SK-N-SH (cell line): ENCODE measurements at places on chromosomes 5 and 9. TPM values are rescaled to one million over a fixed set of nuclear protein-coding genes. Genes with fewer than 3 reads are reported as not detected.

ARL14EPL gene
- polyA plus RNA-seq: not detected in 2 replicates

DNA sequence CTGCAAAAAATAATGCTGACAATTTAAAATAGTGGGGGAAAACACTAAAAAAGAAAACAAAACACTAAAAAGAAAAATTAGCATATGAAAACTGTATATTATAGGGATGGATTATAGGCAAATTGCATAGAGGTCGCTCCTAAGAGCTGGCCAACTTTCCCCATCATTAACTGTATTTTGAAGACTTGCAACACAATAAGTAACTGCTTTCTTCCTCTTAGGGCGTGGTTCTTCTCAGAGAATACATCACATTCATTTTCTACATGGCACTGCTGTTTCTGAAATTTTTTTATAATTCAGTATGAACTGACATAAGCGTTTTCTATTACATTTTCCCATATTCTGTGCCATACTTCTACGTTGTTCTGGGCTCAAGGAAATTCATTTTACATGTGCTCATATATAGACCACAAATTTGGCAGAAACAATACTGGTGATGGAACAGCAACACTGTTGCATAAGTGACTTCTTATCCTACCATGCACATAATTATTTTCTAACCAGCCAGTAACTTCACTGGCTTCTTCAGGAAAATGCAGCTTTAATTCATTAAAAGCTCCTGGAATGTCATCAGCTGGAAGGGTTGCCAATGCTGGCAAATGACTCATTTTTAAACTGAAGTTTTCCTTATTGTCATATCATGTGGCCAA, 171.2 kb upstream of the DMAC1 start:
- DNase-seq: no peak

DNA sequence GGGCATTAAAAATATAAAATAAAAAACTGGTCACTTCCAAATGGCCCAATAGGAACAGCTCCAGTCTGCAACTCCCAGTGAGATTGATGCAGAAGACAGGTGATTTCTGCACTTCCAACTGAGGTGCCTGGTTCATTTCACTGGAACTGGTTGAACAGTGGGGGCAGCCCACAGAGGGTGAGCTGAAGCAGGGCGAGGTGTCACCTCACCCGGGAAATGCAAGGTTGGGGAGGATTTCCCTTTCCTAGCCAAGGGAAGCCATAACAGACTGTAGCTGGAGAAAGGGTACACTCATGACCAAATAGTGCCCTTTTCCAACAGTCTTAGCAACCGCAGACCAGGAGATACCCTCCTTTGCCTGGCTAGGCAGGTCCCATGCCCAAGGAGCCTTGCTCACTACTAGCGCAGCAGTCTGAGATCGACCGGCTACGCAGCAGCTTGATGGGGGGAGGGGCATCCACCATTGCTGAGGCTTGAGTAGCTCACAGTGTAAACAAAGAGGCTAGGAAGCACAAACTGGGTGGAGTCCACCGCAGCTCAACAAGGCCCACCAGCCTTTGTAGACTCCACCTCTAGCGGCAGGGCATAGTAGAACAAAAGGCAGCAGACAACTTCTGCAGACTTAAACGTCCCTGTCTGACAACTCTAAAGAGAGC, 12.7 kb downstream of the RLN1 start:
- no peak for DNase-seq

DNA sequence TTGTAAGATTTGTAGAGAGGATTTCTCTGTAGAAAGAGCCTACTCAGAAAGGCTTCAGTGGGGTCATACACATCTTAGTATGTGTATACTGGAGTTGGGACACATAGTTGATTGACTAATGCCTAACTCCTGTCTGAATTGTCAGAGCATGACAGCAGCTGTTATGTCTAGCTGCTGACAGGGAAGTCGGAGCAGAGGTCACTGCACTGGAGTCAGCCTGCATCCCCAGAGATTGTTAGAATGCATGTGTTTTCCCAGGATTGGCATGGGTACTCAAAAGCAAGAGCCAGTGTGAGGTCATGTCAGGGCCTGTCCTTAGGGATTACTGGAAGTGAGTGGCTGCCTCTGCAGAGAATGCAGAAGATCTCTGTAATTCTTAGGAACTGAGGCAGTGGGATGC, 82.7 kb downstream of the ITGA1 start:
- DNase-seq: no peak

TMEM171 gene
- 7.6 and 8.9 TPM in 2 replicates for polyA plus RNA-seq

GMCL2 gene
- polyA plus RNA-seq: not detected in 2 replicates

- no peak for DNase-seq
These were observed 11.8 kb downstream of the HNRNPAB start for GRCh38 chr5:178216088-178216534.

- DNase-seq: no peak
These were observed 59.7 kb downstream of the DOCK8 start for GRCh38 chr9:274406-274805.

GRCh38 chr9:137673886-137674285, 55.1 kb downstream of the EHMT1 start:
- DNase-seq: peak; percentile 60

- peak; percentile 63 for DNase-seq
These were observed 5.5 kb upstream of the N4BP3 start for GRCh38 chr5:178107756-178108310.

- DNase-seq: no peak
These were observed 352.7 kb downstream of the SPOCK1 start for GRCh38 chr5:137146402-137146890.

GRCh38 chr5:116861666-116862065, 287.0 kb upstream of the SEMA6A start:
- DNase-seq: no peak

GRCh38 chr5:73796164-73797131, 170.5 kb downstream of the ARHGEF28 start:
- DNase-seq: no peak

DNA sequence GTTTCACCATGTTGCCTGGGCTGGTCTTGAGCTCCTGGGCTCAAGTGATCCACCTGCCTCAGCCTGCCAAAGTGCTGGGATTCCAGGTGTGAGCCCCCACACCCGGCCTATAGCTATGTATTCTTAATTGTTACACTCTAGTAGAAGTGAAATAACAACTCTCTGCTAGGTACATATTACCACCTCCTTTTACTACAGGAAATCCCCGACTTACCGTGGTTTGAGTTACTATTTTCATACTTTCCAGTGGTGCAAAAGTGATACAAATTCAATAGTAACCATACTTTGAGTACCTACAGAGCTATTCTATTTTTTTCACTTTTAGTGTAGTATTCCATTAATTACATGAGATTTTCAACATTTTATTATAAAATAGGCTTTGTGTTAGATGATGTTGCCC, 719 bp downstream of the ARL14EPL start:
- DNase-seq: no peak

DNA sequence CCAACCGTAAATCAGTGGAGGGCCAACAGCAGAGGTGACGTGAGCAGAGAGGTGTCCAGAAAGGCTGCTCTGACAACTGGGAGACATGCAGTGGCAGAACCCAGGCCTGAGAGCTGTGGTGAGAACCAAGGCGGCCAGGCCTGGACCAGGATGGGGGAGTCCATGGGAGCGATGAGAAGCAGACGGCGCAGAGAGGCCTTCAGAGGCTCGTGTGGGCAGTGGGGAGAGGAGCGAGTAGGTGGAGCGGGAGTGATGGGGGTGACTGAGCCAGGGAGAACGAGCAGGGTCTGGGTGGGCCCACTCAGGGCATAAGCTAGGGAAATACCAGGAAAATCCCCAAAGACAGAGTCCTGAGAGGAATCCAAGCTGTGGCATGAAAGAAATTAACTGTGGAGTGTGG, 7.9 kb upstream of the IL3 start:
- no peak for DNase-seq

GRCh38 chr5:16625096-16625495, 8.3 kb upstream of the RETREG1 start:
- no peak for DNase-seq

- no peak for DNase-seq
These were observed 505.9 kb upstream of the MEF2C start for GRCh38 chr5:89388872-89389271.

DNA sequence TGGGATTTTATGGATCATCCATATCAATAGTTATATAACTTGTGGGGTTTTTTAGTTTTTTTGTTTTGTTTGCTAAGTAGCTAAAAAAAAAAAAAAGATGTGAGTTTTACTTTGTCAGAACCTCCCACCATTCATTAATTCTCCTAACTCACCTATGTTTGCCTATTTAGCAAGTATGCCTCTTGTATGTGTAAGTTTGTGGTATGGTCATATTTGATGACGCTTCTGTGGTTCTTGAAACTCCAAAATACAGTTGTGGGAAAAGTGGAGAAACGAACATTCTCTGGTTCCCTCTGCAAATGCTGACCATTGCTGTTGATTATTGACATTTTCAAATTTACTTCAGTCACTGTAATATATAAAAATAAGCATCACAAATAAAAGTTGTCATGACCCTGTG, 75.7 kb downstream of the PBX3 start:
- no peak for DNase-seq

- DNase-seq: no peak
These were observed 8.4 kb downstream of the PTGES2 start for GRCh38 chr9:128118971-128119665.

DNA sequence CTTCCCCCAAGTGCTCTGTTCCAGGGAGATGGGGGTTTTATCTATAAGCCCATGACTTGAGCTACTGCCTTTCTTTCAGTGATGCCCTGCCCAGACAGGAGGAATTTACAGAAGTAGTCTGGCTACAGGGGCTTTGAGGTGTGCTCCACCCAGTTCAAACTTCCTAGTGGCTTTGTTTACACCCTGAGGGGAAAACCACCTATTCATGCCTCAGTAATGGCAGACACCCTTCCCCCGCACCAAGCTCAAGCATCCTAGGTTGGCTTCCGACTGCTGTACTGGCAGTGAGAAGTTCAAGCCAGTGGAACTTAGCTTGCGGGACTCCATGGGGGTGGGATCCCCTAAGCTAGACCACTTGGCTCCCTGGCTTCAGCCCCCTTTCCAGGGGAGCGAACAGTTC, 154.6 kb downstream of the IZUMO3 start:
- no peak for DNase-seq

ANKRD18A gene
- 0.02 and 0.08 TPM in 2 replicates for polyA plus RNA-seq

GKAP1 gene
- polyA plus RNA-seq: 1.7 and 1.8 TPM in 2 replicates

LRRC26 gene
- polyA plus RNA-seq: not detected in 2 replicates

COL15A1 gene
- polyA plus RNA-seq: 0.76 and 0.84 TPM in 2 replicates

DNA sequence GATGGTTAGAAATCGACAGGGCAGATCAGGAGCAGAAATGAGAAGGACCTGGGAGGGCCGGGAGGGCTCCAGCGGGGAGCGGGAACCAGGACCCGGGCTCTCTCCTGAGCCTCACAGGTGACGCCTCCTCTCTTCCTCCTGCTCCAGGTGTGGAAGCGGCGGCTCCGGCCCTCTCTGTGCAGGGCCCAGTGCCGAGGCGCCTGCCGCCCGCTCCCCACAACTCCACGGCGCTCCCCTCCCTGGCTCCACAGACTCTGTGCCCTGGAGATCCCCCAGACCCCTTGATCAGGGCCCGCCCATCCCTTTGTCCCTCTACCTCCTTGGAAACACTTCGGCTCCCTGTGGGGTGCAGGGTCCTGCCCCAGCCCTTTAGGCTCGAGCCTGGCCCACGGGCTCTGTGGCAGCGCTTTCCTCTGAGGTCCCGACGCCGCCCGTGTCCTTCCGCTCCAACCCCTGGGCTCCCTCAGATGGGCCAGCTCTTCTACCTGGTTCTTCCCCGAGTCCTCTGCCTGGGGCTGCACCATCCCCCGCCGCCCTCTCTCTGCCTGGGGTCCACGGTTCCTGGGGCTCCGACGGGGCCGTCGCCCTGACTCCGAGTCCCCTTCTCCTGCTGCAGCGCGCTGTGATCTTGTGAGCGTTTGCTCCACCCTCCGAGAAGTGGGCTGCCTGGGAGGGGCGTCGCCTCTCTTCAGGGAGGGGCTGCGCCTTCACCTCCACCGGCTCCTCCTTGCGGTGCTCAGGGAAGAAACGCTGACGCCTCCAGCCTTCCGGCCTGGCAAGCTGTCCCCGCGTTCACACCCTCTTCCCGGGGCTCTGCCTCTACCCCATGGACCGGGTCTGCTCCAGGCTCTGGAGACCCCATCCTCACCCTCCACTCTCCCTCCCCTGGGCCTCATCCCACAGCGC, 22.4 kb upstream of the SLC6A3 start:
- DNase-seq: peak; percentile 27

ZNF879 gene
- 0.44 and 0.93 TPM in 2 replicates for polyA plus RNA-seq

HAVCR2 gene
- 0.12 and 0.18 TPM in 2 replicates for polyA plus RNA-seq

DNA sequence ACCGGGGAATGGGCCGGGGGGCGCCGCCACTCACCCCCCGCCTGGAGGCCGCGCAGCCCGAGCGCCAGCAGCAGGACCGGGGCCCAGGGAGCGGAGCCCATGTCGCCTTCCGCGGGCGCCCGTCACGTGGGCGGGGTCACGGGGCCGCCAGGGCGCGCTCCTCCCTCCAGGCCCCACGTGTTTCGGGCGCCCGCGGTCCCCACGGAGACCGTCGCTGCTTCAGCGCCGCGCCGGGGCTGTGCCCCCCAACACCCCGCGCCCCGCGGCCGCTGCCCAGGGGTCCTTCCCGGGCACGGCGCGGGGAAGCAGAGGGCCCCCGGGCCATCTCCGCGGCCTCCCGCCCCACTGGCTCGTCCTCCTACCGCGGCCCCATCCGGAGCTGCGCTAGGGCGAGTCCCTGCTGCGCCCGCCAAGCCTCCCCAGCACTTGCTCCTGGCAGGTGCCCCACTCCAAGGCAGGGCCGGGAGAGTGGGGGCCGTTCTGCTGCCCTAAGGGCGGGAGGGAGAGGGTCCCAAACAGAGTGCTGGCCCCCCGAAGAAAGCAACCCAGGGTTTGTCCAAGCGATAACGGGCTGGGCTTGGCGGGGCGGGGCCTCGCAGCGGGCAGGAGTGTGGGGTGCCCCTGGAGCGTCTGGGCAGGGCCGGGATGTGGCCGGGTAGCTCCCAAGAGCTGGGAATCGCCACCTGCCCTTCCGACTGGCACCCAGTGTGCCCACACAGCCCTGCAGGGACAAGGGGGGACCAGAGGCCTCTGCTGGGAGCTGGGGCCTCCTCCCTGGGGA, at the start of gene DPP7:
Gene DPP7 (minus strand): TSS at position 121 of the 781 bp plus-strand sequence. CDS start 20 bp downstream, at position 101.
- DNase-seq: peak; percentile 95

SPRY4 gene
- polyA plus RNA-seq: 12.2 and 18.0 TPM in 2 replicates

SLCO4C1 gene
- 0.02 TPM in 1 of 2 replicates, not detected in the other for polyA plus RNA-seq

DNA sequence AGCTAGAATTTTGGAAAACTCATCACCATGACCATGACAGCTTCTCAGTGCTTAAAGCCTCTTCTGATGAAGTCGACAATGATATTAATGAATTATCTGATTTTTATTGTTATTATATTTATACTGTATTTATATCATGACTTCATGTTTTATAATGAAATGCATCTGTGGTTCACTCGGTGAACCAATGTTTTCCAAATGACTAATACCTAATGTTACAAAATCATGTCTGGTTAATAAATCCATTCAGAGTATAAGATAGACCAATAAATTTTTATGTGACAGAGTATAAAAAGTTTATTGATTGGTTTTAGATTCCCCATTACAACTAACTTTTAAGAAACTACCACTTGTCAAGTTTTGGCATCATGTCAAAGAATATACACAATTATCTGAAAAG, 416.5 kb downstream of the MLLT3 start:
- no peak for DNase-seq

GRCh38 chr5:102737161-102737560, 17.9 kb upstream of the PAM start:
- DNase-seq: no peak

DNA sequence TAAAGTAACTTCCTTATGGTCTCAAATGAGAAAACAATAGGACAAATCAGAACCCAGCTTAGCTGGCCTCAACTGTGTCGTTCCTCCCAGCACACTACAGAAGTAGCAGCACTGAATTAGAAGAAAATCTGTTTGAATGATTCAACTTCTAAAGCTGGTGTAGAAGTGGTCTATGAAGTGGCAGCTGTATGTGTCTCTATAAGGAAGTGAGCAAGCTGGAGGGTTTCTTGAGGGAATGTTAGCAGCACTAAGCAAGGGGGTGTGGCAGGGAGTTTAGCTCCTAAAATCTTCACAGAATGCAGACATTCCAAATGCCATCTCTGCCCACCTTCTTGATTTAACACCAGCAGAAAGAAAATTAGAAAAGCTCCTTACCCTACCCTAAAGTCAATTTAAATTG, 4.1 kb downstream of the KLF9 start:
- DNase-seq: no peak
